ENCODE measurements at places on chromosomes 5 and 9.
A peak's percentile ranks its signal among the peaks of the same experiment; 100 is the strongest.

DNA sequence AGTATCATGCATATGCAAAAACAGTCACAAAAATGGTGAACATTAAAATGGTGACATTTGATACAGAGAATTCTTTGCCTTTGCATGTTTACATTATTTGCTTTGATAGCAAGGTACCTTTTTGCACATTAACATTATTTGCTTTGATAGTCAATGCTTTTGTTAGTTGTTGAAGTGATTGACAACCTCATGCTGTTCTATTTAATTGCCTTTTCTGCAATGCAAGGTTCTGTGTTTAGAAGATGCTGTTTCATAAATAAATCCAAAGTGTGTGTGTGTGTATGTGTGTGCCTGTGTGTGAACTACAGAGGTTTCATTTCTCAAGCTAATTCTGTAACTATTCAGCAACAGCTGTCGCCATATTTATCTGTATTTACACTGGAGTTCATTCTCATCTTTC, 668.7 kb downstream of the NR2F1-AS1 start:
- no peak for DNase-seq

DNA sequence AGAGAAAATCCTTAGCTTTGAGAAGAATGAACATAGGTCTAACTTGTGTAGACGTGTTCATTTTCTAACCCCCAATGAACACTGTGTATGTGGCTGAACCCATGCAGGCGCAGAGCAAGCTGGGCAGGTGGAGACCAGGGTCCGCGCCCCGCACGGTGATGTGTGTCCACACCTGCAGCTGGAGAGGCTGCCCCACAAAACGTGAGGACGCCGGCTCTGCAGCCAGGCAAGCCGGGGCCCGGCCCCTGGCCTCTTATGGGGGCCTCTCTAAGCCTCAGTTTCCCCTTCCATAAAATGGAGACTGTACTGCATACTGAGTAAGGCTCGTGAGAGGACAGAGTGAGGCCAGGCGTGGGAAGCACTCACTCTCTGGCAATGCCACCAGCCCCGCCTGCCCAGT, 124.7 kb upstream of the RAPGEF1 start:
- DNase-seq = no peak

GRCh38 chr5:172117977-172118701, 69.9 kb downstream of the STK10 start:
- DNase-seq = no peak

DNA sequence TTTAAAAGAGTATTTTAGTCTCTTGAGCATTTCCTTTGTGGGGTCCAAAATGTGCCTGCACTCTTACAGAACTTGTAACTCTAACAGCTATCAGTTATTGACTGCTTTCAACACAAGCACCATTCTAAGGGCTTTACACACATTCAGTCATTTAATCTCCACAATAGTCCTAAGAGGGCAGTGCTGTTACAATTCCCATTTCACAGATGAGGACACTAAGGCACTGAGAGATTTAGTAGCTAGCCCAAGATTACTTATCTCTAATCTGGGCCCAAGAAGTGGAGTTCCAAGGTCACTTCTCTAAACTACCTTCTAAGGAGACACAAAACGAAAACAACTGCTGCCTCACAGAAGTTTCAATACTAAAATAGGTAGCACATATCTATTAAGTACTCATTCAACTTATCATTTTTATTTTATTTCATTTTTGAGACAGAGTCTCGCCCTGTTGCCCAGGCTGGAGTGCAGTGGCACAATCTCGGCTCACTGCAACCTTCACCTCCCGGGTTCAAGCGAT, 275.2 kb downstream of the CWC27 start:
- DNase-seq = no peak

- no peak for DNase-seq
Observed at GRCh38 chr5:138569782-138570181, 5.4 kb downstream of the HSPA9 start.

GRCh38 chr9:99718631-99719030, 103.1 kb upstream of the NR4A3 start:
- DNase-seq = no peak

GRCh38 chr9:3708751-3709150, 182.9 kb upstream of the RFX3 start:
- no peak for DNase-seq

- no peak for DNase-seq
Observed at GRCh38 chr9:121622387-121623203, 28.8 kb upstream of the DAB2IP start.

GRCh38 chr5:150763023-150763769, 4.4 kb upstream of the DCTN4 start:
- peak; percentile 78 for DNase-seq

DNA sequence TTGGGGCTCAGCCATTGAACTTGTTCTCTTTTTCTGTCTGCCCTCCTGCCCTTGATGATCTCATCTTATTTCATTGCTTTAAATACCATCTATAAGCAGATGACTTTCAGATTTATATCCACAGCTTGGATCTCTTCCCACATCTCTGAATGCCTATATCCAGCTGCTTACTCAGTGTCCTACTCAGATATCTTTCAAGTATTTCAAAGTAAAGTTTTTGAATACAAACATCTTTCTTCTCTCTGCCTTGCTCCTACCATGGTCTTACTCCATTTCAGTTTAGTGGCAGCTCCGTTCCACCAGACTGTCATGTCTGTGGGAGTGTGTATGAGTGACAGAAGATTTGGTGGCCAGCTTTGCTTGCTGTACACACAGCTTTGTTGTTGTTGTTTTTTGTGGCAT, 59.7 kb downstream of the ERBIN start:
- DNase-seq = no peak

GRCh38 chr5:154059583-154059982, 20.8 kb downstream of the MFAP3 start:
- no peak for DNase-seq

DNA sequence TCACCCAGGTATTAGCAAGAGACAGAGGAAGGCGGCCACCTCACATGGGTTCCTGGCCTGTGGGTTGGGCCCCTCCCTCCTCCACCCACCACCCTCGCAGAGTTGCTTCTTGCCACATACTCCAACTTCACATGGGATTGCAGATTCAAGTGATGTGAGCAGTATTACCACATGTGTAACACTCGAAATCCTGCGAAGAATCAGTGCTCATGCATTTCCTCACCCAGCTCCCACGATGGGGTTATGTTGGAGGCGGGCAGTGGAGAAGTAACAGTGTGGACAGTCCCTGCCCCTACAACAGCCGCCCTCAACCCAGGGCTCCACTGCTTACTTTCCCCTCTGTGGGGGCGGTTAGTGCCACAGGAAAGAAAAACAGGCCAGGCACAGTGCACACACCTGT, 3.9 kb upstream of the FBP1 start:
- no peak for DNase-seq

DNA sequence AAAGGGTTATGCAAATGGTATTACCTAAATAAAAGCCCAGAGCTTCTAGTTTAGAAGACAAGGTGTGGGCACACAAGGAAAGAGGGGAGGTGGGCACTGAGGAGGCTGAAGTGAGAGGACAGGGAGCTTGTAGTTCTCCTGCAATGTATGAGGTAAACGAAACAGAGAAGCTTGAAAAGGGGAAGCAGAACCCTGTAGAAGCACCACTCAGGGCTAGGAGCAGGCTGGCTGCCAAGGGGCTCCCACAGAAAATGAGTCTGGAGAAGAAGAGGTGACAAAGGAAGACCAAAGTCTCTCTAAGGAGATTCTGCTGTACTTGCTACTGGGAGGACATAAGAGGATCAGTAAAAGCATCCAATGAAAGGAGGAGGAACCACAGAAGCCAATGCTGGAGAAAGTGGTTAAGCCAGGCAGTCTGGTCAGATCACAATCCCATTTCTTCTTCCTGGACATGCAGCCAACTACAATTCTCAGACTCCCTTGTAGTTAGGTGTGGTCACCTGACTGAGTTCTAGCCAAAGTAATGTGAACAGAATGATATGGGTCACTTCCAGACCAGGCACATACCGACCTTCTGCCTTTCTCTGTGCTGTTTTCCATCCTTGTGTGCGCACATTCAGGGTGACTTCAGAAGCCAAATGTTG, 174.5 kb upstream of the MAP3K1 start:
- DNase-seq = no peak

DNA sequence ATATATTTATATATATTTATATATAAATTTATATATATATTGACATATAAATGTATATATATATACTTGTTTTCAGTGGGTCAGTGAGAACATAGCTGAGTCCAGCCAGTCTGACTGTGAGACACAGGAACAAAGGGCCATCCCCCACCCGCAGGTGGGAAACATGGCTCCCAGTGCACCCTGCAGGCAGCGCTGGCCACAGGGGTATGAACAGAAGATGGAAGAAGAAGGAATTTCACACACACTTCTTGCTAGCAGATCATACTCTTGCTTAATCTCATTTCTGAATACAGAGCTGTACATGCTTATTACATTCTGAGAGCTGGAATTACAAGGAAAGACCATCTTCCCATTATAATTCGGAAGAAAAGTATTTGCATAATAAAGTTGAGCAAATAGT, 595.4 kb downstream of the IRX1 start:
- no peak for DNase-seq

- no peak for DNase-seq
Observed at GRCh38 chr5:7714119-7714518, 136.8 kb downstream of the CFAP90 start.

DNA sequence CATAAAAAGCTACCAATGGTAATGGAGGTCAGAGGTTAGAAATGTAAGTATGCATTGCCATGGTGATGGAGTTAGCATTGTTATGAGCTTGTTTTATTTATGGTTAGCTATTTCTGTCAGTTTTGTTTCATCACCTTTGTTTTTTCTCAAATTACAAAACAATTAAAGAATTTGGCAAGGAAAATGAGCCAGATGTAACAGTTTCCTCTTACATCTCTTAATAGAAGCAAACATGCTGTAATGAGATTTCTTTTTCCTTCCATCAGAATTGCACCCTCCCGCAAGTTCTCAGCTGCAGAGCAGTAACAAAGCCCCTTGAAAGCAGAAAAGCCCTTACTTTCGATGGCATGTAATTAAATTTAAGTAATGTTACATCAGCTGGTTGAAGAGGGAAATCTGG, 233.0 kb downstream of the SGCD start:
- no peak for DNase-seq

Data from uterus (tissue), 4 donors.